ENCODE measurements at places on chromosomes 12 and 14.

DNA sequence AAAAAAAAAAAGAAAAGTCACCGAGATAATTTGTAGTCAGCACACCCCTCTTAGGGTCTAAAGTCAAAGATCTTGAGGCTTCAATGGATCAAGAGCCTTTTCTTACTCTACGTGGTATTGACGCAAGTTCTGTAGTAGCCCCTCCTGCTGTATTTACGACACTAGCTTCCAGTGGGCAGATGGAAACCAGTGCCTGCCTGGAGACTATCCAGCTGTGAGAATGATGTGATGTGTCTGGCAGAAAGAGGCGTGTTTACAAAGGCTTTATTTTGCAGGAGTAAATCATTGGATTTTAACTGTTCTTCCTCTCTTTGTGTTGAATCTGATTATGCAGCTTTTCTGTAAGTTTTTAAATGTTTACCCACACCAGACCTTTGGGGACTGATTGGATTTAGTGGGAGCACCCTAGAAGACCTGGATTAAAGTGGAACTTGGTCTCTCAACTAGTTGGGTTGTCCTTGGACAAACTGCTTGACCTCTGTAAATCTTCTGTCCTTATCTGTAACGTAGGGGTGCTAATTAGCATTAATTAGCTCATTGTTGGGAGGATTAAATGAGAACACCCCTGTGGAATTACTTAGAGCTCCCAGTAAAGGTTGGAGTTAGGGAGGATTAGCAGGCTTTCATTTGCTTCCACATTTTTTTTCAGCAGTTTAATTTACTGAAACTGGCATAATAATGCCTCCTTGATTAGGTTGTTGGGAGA lies 72.4 kb downstream of the RASSF3 start:
- DNase-seq, result no peak

GRCh38 chr12:52543985-52544883 lies 8.7 kb downstream of the KRT71 start:
- no peak for DNase-seq

DNA sequence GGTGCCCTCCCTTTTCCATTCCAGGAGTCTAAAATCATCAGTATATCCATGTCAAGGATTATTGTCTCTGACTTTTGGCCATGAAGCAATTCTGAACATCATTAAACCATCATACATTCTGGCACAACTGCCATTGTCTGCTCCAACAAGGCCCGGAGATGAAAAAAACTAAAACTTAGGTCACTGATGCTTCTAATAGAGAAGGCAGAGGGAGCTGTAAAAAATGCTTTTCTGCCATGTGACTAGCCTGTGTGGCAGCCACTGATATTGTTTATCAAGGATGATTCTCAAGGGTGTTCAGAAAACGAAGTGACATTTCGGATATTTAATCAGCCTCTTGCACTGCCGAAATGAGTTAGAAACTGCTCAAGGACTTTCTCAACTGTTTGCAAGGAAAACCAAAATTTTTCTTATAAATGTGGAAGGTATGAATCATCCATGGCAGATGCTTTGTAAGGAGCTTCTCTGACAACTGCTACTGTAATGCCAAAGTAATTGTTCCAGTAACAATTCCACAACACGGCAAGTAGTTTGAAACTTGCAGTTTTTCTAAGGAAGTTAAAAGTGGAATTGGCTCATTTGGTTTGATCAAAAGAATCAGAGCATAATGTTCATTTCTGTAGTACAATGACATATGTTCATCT lies 1076.5 kb upstream of the FLRT2 start:
- no peak for DNase-seq

DNA sequence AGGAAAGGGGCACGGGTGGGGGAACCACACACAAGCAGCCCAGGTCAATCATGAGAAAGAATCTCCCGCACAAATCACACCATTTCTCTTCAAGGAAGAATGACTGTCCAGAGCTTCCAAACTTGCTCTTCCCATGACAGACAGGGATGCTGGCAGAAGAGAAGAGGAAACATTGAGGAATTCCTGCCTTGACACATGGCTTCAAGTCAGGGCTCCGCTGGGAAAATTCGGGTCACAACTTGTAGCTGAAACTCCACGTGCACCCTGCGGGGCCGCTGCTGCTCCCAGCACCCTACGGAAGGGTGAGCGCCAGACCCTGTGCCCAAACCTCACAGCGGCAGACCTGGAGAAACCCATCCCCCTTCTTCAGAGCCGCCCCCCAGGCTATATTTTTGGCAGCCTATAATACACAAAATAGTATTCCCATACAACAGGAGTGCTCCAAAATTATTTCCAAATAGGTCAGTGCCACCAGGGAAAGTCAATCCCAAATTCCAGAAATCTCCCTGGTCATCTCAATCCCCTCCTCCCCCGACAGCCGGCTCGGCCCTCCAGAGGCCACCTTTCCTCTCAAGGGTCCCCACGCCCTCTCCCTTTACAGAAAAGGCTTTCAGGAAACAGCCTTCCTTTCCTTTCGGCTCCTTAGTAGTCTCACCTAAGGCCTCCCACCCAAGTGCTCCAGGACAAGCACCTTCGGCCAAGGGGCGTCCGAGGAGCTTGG lies 1.3 kb downstream of the TMEM132D start:
- no peak for DNase-seq

DNA sequence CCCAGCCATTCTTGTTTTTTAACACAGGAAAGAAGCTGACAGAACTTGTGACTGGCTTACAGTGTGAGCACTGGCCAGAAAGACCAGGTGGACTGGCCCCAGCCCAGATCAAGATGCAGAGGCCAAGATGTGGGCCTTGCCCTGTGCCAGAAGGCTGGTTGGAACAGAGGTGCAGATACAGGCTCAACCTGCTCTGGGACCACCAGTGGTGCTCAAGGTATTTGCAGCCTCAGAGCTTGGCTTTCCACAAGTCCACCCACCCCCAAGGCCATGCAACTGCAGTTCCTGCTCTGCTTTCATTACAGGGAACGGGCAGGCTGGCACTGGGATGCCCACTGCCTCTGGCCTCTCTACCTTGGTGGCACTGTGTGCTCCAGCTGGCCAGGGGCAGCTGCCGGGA lies 23.3 kb downstream of the ZFC3H1 start:
- DNase-seq, result no peak

GRCh38 chr12:101694297-101694848 lies 3.1 kb upstream of the CHPT1 start:
- DNase-seq, result no peak

- DNase-seq, result peak; percentile 29
Observed at GRCh38 chr12:6563448-6564050, 4.5 kb downstream of the NOP2 start.

- DNase-seq, result no peak
Observed at GRCh38 chr12:66516133-66516532, 162.7 kb downstream of the GRIP1 start.

- DNase-seq, result no peak
Observed at GRCh38 chr14:59214702-59215302, 26.3 kb downstream of the DAAM1 start.

GRCh38 chr14:72518809-72519377 lies 375.0 kb downstream of the DPF3 start:
- DNase-seq, result peak; percentile 36

- no peak for DNase-seq
Observed at GRCh38 chr14:61671082-61671481, 24.2 kb upstream of the HIF1A start.

- DNase-seq, result no peak
Observed at GRCh38 chr12:98793121-98793520, 148.0 kb downstream of the APAF1 start.

DNA sequence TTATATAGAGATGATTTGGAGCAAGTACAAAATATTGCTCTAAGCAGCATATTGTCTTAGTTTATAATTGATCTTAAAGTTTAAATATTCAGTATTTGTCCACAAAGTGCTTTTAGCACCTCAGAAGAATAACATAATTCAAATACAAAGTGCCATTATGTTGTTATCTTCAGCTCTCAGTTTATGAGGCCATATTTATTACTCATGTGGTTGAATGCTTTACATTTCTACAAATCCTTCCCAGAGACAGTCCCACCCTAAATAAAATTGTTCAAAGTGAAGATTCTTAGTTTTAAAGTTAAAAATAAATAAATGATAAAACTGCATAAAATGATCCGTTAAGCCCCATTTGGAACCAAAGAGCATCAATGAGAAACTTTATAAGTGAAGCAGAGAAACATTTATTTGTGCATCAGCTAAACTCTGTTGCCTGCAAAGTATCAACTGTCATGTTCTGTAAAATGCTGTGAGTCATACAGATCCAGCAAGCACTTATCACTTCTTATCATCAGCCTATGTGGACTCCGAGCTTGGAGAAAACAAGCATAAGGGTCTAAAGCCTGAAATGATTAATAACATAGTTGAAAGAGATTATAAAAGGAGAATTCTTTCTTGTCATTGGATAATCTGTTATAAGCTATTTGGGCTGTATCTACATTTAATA lies 218.9 kb downstream of the ADAMTS20 start:
- DNase-seq, result no peak

- no peak for DNase-seq
Observed at GRCh38 chr14:75673345-75674035, 12.4 kb downstream of the TTLL5 start.

DNA sequence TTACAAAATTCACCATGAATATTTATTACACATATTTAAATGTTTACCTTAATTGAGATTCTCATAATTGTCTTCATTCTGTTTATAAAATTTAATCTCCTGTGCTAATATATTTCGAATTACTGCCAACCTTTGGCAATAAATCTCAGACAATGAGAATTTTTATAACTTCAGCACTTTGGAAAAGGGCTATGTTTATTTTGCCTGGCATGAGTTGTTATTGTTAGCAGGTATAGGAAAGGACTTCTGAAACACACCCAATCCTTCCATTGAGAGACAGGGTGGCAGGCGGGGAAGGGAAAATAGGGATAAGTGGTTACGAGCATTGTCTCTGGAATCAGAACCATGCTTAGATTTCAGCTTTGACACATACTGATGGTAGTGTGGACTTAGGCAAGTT lies 12.1 kb upstream of the MSRB3 start:
- no peak for DNase-seq

DNA sequence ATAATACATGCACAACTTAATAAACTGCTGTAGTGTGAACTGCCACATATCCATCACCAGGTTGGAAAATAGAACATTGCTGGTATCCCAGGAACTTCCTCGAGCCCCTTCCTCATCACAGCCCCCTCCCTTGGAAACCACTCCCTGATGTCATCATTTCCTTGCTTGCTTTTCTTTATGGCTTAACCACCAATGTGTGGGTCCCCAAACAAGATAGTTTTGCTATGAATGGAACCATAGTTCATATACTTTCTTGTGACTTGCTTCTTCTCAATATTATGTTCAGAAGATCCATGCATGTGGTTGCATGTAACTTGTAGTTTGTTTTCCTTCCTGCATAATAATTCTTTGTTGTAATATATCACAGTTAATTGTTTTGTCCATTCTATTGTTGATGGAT lies 8.9 kb upstream of the WNT5B start:
- no peak for DNase-seq

GRCh38 chr12:82144505-82144904 lies 213.7 kb downstream of the CCDC59 start:
- no peak for DNase-seq

GRCh38 chr12:117890137-117890536 lies 78.7 kb downstream of the KSR2 start:
- no peak for DNase-seq

DNA sequence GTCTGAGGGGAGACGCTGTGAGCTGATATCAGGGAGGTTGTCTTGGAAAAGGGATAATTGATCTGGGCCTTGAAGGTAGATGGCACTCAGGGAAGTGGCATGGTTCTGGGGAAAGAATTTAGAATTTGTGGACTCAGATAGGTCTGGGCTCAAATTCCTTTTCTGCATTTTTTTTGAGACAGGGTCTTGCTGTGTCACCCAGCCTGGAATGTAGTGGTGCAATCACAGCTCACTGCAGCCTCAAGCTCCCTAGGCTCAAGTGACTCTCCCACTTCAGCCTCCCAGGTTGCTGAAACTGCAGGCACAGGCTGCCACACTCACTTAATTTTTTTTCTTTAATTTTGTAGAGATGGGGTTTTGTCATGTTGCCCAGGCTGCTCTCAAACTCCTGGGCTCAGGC lies 98.1 kb upstream of the NCOR2 start:
- no peak for DNase-seq

DNA sequence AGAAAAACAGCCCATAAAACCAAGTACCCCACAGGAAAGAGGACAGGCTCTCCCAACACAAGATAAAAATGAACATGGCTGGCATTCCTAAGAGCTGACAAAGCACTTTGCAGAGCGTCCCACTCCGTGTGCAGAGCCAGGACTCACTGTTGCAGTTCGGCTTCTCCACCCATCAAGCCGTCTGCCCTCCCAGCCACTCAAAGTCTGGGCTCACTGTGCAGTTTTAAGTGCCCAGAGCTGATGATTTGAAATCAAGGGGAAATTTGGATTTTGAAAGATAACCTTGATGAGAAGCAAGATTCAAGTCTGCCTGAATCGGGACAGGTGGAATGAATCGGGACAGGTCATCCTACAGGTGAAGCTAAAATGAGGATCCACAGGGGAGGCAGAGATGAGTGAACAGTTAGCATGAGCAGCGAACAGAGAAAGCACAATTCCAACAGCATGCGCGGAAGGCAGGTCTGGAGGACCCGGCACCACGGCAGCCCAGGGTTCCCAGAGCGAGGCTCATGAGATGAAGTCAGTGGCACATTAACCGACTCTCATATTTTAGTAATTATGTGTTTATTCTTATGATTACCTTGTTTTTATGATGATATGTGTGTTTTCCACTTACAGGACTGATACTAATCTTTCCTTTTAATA lies 39.8 kb upstream of the GPR68 start:
- no peak for DNase-seq

GRCh38 chr14:54738009-54738408 lies 164.6 kb downstream of the GCH1 start:
- no peak for DNase-seq

DNA sequence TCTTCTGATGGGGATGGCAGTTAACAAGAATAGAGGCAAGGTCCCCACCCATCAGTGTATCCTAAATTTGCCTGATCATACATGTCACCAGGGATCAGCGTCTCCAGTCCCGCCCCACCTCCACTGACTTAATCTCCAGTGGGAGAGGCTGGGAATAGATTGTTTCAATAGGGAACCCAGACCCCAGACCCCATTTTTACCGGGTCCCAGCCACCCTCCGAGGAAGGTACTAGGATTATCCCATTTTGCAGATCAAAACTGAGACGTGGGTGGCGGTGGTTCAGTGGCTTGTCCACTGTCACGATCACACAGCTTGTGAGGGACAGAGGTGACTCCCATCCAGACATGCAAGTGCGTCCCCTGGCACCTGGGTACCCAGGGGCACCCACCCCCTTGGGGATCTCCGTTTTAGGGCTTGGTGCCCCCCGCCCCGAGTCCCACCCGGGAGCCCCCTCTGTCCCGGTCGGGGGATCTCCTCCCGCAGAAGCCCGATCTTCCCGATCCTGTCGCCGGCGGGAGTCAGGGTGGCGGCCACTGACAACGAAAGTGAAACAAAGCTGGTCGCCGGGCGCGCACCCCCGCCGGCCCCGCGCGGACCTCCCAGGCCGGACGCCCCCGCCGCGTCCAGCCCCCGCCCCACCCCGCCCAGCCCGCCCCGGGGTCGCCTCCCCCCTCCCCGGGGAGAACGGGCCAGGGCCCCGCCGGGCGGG lies 523 bp downstream of the WSB2 start:
- DNase-seq, result peak; percentile 26

GRCh38 chr14:102798926-102799325 lies 21.7 kb downstream of the TRAF3 start:
- no peak for DNase-seq

- no peak for DNase-seq
Observed at GRCh38 chr14:24409192-24409591, 10.4 kb downstream of the NYNRIN start.

GRCh38 chr14:98374136-98374535 lies 897.9 kb downstream of the BCL11B start:
- no peak for DNase-seq

GRCh38 chr12:67798768-67799167 lies 150.2 kb downstream of the DYRK2 start:
- DNase-seq, result no peak

GRCh38 chr12:107091989-107092641 lies 1.2 kb downstream of the CRY1 start:
- DNase-seq, result peak; percentile 2
